HFFc6 (cell line): ENCODE measurements at places on chromosomes 12 and 14. TPM values are rescaled to one million over a fixed set of nuclear protein-coding genes. Genes with fewer than 3 reads are reported as not detected.
A peak's percentile ranks its signal among the peaks of the same experiment; 100 is the strongest.

- no peaks in the 10 kb centered on the region for H3K4me1 ChIP-seq
- no peaks in the 10 kb centered on the region for H3K27me3 ChIP-seq
- no peak for DNase-seq
- no peaks in the 10 kb centered on the region for H3K36me3 ChIP-seq
- no peak overlapping the region for H3K27ac ChIP-seq
Measured at GRCh38 chr14:57820581-57820980, 45.3 kb downstream of the SLC35F4 start.

DNA sequence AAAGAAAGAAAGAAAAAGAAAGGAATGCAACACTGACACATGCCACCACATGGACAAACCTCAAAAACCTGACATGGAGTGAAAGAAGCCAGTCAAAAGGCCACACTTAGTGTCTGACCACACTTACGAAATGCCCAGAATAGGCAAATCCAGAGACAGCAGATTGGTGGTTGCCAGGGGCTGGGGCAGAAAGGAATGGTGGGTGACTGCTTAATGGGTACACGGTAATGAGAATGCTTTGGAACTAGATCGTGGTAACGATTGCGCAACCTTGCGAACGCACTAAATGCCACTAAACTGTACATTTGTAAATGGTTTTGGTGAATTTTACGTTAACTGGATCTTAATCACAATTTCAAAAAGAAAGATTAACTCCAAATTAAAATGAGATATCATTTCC lies 39.5 kb downstream of the SCARB1 start:
- H3K4me1 ChIP-seq: peaks cover 28% of the 10 kb centered on the region
- peaks cover 4% of the 10 kb centered on the region for H3K27me3 ChIP-seq
- peaks cover 5% of the 10 kb centered on the region for H3K36me3 ChIP-seq
- no peak for DNase-seq
- H3K4me3 ChIP-seq: no peak overlapping the region

DNA sequence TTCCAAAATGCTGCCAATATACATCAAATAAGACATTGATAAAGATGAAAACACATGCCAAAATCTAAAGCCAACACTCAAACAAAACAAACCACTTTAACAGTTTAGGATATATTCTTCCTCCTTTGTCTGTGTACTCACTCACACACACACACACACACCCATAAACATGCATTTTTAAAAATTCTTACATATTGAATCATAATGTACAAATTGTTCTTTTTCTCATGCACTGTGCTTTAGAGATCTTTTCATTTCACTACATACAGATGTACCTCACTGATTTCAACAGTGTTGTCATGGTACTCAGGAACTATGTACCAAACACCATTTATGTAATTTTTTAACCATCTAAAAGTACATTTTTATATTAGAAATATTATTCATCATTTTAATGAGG lies 9.5 kb upstream of the RERG start:
- peaks cover 5% of the 10 kb centered on the region; the same call in 1 of the 2 replicates for H3K27me3 ChIP-seq
- H3K27ac ChIP-seq: no peak overlapping the region
- H3K4me1 ChIP-seq: no peaks in the 10 kb centered on the region

- H3K27ac ChIP-seq: no peak overlapping the region
- no peak overlapping the region for H3K4me3 ChIP-seq
- no peaks in the 10 kb centered on the region; the same call in 1 of the 2 replicates for H3K36me3 ChIP-seq
- H3K27me3 ChIP-seq: peaks cover 5% of the 10 kb centered on the region
- no peaks in the 10 kb centered on the region for H3K4me1 ChIP-seq
Measured at GRCh38 chr12:131226345-131227265, 272.9 kb downstream of the ADGRD1 start.

- peaks cover 9% of the 10 kb centered on the region; the same call in 1 of the 2 replicates for H3K36me3 ChIP-seq
- H3K27me3 ChIP-seq: no peaks in the 10 kb centered on the region; the same call in 1 of the 2 replicates
- H3K4me3 ChIP-seq: no peak overlapping the region
- no peak overlapping the region for H3K27ac ChIP-seq
Measured at GRCh38 chr12:125853670-125854069, 788.4 kb downstream of the AACS start.

DNA sequence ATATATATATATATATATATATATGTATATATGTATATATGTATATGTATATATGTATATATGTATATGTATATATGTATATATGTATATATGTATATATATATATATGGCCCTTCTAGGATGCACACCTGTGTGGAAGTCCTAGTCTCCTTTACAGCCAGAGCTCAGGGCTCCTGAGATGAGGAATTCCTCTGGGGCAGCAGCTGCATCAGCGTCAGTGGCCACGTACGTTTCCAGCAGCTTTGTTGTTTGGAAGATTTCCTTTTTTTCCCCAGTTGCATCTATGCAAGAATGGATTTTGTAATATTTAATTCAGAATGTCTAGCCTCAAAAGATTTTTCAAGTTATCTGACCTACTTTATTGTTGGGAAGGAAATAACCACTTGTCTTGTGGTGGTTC lies 68.6 kb downstream of the TNFAIP2 start:
- no peaks in the 10 kb centered on the region; the same call in 1 of the 2 replicates for H3K36me3 ChIP-seq
- H3K27me3 ChIP-seq: peaks cover 25% of the 10 kb centered on the region
- no peak overlapping the region for H3K27ac ChIP-seq

Gene GUCY2C
- not detected in 3 replicates for total RNA-seq

- peaks cover 35% of the 10 kb centered on the region for H3K4me1 ChIP-seq
- no peaks in the 10 kb centered on the region for H3K27me3 ChIP-seq
- no peaks in the 10 kb centered on the region for H3K36me3 ChIP-seq
- DNase-seq: peak; percentile 41
Measured at GRCh38 chr12:92108651-92109050, 37.0 kb downstream of the BTG1 start.

Gene SLCO1B3
- total RNA-seq: not detected in 3 replicates

DNA sequence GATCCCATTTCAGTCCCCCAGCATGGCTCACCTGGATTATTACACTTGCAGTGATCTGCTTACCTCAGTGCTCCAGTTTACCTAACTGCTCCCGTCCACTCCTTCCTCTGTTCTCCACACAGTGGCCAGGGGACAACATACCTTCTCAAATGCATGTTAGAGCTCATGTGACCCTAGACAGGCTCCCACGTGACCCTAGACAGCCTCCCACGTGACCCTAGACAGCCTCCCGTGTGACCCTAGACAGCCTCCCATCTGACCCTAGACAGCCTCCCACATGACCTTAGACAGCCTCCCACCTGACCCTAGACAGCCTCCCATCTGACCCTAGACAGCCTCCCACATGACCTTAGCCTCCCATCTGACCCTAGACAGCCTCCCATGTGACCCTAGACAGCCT lies 226.0 kb upstream of the TMEM132C start:
- no peaks in the 10 kb centered on the region; the same call in 1 of the 2 replicates for H3K27me3 ChIP-seq
- DNase-seq: no peak
- H3K4me3 ChIP-seq: no peak overlapping the region
- no peaks in the 10 kb centered on the region for H3K36me3 ChIP-seq
- no peak overlapping the region for H3K27ac ChIP-seq

Gene CPNE8
- not detected in 3 replicates for total RNA-seq

- peaks cover 3% of the 10 kb centered on the region for H3K27me3 ChIP-seq
- no peaks in the 10 kb centered on the region for H3K36me3 ChIP-seq
- H3K4me1 ChIP-seq: 0 out of 2 replicates have a peak, but pooled peaks cover 9% of the 10 kb centered on the region
- DNase-seq: peak; percentile 61
- H3K27ac ChIP-seq: no peak overlapping the region
Measured at GRCh38 chr14:70045844-70046535, 142.8 kb downstream of the SLC8A3 start.

DNA sequence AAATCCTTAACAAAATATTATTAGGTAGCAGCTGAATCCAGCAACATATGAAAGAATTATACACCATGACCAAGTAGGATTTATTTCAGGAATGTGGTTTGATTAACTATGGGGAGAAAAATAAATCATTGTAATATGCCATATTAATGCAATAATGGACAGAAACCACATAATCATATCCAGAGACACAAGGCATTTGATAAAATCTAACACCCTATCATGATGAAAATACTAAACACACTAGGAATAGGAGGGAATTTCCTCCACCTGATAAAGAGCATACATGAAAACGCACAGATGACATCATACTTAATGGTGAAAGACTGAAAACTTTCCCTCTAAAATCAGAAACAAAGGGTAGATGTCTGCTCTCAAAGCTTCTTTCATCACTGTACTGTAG lies 238.9 kb downstream of the PHLDA1 start:
- no peak overlapping the region for H3K27ac ChIP-seq
- no peak overlapping the region for H3K4me3 ChIP-seq
- H3K4me1 ChIP-seq: peaks cover 27% of the 10 kb centered on the region
- no peaks in the 10 kb centered on the region for H3K36me3 ChIP-seq
- DNase-seq: no peak

- no peak overlapping the region for H3K27ac ChIP-seq
- H3K36me3 ChIP-seq: no peaks in the 10 kb centered on the region
- H3K27me3 ChIP-seq: peaks cover 59% of the 10 kb centered on the region
- no peak overlapping the region for H3K4me3 ChIP-seq
- no peak for DNase-seq
Measured at GRCh38 chr14:76326918-76327689, 48.8 kb upstream of the ESRRB start.
